Activated naive CD8-positive, alpha-beta T cell treated with anti-CD3 and anti-CD28 coated beads for 36 hours (primary cell): ENCODE measurements at places on chromosomes 16 and 17.

DNA sequence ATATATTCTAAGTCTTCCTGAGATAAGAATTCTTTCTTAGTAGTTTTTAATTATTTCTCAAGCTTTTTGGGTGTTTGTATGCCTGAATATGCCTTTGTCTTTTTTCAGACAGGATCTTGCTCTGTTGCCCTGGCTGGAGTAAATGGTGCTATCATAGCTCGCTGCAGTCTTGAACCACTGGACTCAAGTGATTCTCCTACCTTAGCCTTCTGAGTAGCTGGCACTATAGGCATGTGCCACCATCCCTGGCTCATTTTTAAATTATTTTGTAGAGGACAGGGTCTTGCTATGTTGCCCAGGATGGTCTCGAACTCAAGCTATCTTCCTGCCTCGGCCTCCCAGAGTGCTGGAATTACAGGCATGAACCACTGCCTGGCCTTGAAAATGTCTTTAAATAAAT is 41.6 kb downstream of the MAP2K4 start:
- DNase-seq = no peak

GRCh38 chr17:50362661-50363060 is 10.3 kb downstream of the MRPL27 start:
- DNase-seq = no peak

- no peak for DNase-seq
These were observed 163.6 kb downstream of the HS3ST3A1 start for GRCh38 chr17:13437966-13438779.

GRCh38 chr16:85316321-85316919 is 204.1 kb upstream of the CIBAR2 start:
- peak; percentile 65 for DNase-seq

- no peak for DNase-seq
These were observed 93.0 kb downstream of the ANKRD11 start for GRCh38 chr16:89397331-89397861.
